Stimulated activated naive B cell treated with anti-CD40 and anti-IgM and Interleukin-4, amounts not matched to agents 10 μg/mL and 1 μg/mL and 100 μg/mL, for 72 hours (primary cell): ENCODE measurements at places on chromosomes 5 and 9.

DNA sequence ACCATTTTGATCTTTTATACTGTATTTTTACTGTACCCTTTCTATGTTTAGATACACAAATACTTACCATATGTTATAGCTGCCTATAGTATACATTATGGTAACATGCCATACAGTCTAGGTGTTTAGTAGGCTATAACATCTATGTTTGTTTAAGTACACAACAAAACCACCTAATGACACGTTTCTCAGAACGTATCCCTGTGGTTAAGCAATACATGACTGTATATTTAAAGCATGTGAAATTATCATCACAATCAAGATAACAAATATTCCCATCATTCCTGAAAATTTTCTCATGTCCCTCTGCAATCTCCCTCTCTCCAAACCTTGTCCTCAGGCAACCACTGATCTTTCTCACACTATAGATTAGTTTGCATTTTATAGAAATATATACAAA is 66.4 kb upstream of the SUSD1 start:
- DNase-seq, result no peak

DNA sequence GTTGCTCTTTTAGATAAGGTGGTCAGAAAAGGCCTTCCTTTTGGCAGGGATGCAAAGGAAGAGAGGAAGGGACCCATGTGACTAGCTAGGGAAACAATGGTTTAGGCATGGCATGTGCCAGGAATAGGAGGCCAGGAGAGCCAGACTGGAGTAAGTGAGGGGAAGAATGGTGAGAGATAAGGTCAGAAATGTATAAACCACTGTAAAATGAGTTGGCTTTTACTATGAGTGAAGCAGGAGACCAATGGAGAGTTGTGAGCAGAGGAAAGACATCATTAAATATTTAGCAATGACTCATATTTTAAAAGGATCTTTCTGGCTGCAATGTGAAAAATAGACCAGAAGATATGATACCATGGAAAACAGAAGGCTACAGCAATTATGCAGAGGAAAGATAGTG is 50.9 kb downstream of the AP3B1 start:
- DNase-seq, result no peak

GRCh38 chr9:85515021-85515420 is 226.7 kb downstream of the AGTPBP1 start:
- no peak for DNase-seq

DNA sequence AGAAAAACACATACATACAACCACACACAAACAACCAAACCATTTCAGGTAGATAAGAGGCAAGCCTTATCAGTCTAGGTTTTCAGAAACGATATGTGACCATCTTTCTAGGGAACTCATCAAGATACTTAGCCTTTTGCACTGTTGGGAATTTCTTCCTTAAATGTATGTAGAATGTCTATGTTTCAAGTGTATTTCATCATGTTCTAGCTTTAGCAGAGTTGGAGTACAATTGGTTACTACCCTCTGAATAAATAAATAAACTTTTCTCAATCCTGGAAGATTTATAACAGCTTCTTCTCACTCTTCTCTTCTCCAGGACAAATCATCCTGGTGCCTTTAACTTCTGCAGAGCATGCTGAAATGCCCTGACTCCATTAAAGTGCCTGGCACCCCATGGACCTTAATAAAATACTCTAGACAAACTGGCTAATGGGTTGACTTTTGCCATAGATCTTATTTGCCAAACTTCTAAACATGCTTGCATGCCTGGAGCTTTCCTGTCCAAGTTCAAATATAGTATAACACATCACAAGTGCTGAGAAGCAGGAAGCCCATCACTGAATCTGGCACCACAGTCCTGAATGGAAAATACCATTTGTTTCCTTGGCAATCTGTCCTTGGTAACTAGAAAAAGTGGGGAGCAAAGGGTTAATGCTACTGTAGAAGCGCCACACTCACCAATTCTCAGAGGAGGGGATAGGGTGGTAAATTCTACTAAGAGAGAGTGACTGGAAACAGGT is 33.1 kb upstream of the ZNF462 start:
- no peak for DNase-seq

DNA sequence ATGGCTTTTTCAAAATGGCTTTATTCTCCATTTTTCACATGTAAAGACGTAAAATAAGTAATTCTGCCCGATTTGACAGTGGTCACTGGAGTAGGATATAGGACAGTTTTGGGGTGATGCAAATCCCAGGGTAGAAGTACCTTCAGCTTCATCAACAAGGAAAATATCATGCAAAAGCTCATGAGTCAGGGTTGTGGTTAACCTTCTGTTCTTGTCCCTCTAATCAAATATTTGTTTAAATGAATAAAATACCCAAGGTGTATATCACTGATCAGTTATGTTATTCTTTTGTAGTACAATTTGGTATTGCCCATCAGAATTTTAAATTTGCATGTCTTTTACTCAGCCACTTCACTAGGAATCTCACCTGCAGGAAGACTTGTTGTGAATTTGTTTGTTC is 40.0 kb downstream of the FBXL7 start:
- DNase-seq, result no peak

DNA sequence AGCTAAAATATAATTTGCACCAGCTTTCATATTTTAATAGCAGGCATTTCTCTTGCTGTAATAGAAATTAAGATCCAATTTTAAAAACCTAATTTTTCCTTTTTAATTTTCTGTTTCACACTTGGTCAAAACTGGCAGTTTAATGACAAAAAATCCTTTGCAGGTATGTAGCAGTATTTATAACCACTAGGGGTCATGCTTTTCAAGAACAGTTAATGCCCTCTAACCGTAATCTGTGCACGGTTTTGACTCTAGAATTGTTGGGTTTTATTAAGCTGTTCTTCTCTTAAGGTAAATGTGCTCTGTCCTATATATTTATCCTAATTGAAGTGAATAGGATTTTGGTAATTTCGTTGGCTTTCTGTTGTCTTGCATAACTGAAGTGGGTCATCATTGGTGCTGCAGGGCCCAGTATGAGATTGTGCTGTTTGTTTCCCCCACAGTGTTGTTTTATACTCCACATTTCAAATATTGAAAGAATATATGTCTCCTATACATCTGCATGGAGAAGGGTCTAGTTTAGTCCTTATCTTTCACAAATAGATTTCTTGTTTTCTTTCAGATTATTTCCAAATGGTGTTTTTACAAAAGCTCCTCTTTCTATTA is 107.4 kb downstream of the SCAMP1 start:
- no peak for DNase-seq

DNA sequence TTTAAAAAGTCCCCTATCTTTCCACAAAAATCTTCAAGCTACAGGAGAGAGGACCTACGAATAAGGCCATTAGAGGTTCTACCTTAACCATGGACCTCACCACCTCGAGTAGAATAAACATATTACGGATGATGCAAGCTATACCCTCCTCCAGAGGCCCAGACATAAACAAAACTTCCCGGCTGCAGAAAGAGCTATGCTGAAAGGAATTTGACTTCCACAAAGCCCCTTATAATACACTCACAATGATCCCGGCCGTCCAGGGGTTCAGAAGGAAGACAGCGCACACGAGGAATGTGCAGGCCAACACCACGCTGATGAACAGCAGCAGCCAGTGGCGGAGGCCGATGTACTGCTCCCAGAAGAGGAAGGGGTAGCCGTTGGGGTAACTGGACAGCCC is 59.0 kb downstream of the PTCH1 start:
- DNase-seq, result no peak
